ENCODE measurements at places on chromosomes 5 and 9.

DNA sequence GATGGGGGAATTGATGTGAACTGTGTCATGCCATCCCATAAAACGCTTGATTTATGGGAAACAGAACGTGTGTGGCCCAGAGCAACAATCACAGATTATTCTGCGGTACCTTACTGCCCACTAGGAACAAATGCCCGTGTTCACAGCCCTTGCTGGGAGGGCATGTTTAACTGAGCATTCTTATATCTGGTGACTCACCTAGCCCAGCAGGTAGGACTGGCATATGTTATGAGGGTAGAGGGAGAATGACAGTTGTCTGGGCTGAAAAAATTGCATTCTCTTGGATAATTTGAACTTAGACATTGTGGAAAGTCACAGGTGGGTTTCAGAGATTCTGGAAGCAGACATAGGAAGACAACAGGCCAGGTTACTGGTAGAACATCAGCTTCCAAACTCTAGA, 460.6 kb downstream of the DMRT2 start:
- no peak for DNase-seq

DNA sequence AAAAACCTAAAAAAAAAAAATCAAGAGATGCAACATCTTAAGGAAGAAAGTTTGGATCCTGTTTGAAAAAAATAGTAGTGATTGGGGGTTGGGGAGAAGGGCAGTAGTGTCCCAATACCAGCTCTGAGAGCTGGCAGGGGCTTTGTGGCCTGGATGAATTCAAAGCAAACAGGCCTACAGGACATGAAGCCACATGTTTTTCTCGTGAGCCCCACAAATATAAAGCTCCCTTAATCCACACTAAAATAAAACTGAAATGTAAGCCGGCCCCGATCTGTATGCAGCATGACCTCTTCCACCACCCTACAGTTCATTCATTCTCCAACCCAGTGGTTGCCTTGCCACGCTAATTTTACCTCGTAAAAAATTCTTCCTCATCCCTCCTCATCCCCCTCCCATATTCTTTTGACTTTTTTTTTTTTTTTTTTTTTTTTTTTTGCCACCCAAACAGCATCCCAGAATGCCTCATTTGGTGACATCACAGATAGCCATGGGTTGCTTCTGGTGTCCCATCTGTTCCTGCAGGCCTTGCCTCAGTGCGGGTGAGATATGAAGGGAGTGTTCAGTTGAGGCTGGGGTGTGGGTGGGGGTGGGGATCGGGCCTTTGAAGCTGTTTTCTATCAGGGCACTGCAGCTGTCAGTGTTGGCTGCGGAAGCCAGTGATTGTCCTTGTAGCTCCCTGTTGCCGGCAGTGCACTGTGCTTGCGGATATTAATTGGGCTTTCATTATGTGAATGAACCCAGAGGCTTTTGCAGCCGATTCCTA, 81.6 kb upstream of the NFIB start:
- no peak for DNase-seq

- no peak for DNase-seq
Measured at GRCh38 chr5:69113851-69114250, 20.0 kb downstream of the SLC30A5 start.

- no peak for DNase-seq
Measured at GRCh38 chr5:107496466-107496865, 174.3 kb downstream of the EFNA5 start.

Measured in T-helper 22 cell (primary cell).